Activated CD4-positive, alpha-beta T cell treated with anti-CD3 and anti-CD28 coated beads, Interleukin-2, amount 10 ng/mL, durations not matched to agents 24 days and 14 days (primary cell): ENCODE measurements at places on chromosomes 7 and 10. TPM values are rescaled to one million over a fixed set of nuclear protein-coding genes. Genes with fewer than 3 reads are reported as not detected.

LIPF gene
- not detected in 2 replicates for total RNA-seq

CYP2E1 gene
- 0.33 and 0.40 TPM in 2 replicates for total RNA-seq

LRGUK gene
- total RNA-seq: 0.12 and 0.16 TPM in 2 replicates

FBXL13 gene
- 0.09 and 0.99 TPM in 2 replicates for total RNA-seq

CLEC2L gene
- total RNA-seq: not detected in 2 replicates

TLX1 gene
- total RNA-seq: not detected in 2 replicates

ITPRID1 gene
- total RNA-seq: not detected in 2 replicates

SLC18A3 gene
- total RNA-seq: not detected in 2 replicates

FAM25C gene
- total RNA-seq: not detected in 2 replicates

ADRB1 gene
- total RNA-seq: not detected in 2 replicates
